A549 treated with RU486 at 1 μM for 4 hours (cell line): ENCODE measurements at places on chromosomes 11 and 22. TPM values are rescaled to one million over a fixed set of nuclear protein-coding genes. Genes with fewer than 3 reads are reported as not detected.

ACO2 gene
- 42.4 to 48.5 TPM (median 44.6 TPM) in 5 replicates for total RNA-seq

UPK3A gene
- total RNA-seq: not detected in 5 replicates

TIGD3 gene
- 0.58 to 1.2 TPM (median 0.86 TPM) in 5 replicates for total RNA-seq

SHANK2 gene
- 6.6 to 8.8 TPM (median 7.1 TPM) in 5 replicates for total RNA-seq

CELSR1 gene
- 19.9 to 27.8 TPM (median 26.0 TPM) in 5 replicates for total RNA-seq

OR6T1 gene
- total RNA-seq: not detected in 5 replicates

LARGE2 gene
- 1.4 to 3.5 TPM (median 2.6 TPM) in 5 replicates for total RNA-seq

SMIM35 gene
- not detected in 5 replicates for total RNA-seq

TRAF6 gene
- total RNA-seq: 7.0 to 8.0 TPM (median 7.6 TPM) in 5 replicates

MS4A15 gene
- total RNA-seq: not detected in 5 replicates

OR52I2 gene
- not detected in 5 replicates for total RNA-seq

OTUB1 gene
- total RNA-seq: 106 to 132 TPM (median 127 TPM) in 5 replicates

DDI1 gene
- total RNA-seq: not detected in 5 replicates

OR5A1 gene
- not detected in 5 replicates for total RNA-seq

LDHAL6A gene
- not detected in 5 replicates for total RNA-seq

ZNF202 gene
- 8.8 to 10.8 TPM (median 9.9 TPM) in 5 replicates for total RNA-seq

MGAT3 gene
- total RNA-seq: 0.23 to 0.57 TPM (median 0.36 TPM) in 5 replicates

GRAMD4 gene
- total RNA-seq: 9.2 to 16.6 TPM (median 12.9 TPM) in 5 replicates

DBX1 gene
- total RNA-seq: not detected in 5 replicates

GPR83 gene
- 0.05 to 0.22 TPM (median 0.05 TPM) in 4 of 5 replicates, not detected in the other for total RNA-seq

OR10A2 gene
- total RNA-seq: not detected in 5 replicates

GUCY1A2 gene
- 0.02 to 0.13 TPM (median 0.06 TPM) in 4 of 5 replicates, not detected in the other for total RNA-seq

TSGA10IP gene
- total RNA-seq: not detected in 5 replicates

UBXN1 gene
- total RNA-seq: 108 to 131 TPM (median 123 TPM) in 5 replicates

KCNQ1OT1 gene
- total RNA-seq: 0.01 to 0.06 TPM (median 0.04 TPM) in 5 replicates

KCNK4 gene
- total RNA-seq: 0.21 TPM in 1 of 5 replicates, not detected in the others

INS gene
- total RNA-seq: not detected in 5 replicates
